ENCODE measurements at places on chromosomes 5 and 9.

DNA sequence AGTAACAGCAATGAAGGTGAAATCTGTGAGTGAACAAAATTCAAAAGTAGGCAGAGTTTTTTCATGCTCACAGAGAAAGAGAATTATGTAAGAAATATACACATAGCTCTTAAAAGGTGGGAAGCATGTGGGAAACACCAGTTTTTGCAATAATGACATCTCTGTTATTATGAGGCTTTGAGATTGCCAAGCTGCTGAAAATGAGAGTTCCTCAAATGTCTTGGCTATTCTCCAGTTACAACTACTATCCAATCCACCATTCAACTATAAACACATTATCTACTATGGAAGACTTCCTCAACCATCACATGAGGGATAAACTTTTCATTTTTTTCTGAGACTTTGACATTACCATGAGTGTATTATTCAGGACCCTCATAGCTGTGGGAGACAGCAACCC, 420.8 kb upstream of the ACTBL2 start:
- no peak for DNase-seq

GRCh38 chr9:92242260-92243136, 51.0 kb downstream of the IARS1 start:
- DNase-seq, result no peak

DNA sequence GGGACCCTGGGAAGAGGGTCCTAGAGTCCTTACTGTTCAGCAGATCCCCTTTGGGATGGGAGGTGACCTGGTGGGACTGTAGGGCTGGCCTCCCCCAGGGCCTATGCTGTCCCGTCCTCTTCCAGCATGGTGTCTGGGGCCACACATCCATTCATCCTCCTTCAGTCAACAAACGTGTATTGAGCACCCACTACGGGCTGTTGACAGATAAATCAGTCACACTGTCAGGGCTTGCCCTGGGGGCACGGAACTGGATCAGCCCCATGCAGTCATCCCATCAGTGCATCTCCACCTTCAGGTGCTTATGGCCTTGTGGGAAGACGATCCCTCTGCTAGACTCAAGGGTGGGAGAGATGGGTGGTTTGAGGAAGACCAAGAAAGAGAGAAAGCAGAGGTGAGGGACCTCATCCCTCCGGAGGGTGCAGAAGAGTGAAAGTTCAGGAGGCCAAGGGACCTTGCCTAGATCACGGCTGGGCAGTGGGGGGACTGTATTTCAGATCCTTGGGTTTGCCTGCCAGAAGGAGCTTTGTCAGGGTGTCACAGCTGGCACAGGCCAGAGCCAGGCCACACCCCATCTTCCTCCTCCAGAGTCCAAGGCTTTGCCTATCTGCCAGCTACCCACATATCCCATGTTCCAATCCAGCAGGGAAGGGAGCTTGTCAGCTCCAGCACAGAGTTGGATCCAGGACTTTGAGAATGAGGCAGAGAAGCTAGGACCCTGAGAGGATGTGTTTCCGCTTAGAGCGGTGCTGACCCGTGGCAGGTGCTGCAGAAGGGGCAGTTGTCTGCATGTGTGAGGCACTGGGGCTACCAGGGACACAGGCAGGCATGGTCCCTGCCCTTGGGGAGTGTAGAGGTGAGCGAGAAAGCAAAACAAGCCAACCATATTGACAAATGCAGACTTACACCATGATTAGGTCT, 30.5 kb downstream of the COL27A1 start:
- no peak for DNase-seq

DNA sequence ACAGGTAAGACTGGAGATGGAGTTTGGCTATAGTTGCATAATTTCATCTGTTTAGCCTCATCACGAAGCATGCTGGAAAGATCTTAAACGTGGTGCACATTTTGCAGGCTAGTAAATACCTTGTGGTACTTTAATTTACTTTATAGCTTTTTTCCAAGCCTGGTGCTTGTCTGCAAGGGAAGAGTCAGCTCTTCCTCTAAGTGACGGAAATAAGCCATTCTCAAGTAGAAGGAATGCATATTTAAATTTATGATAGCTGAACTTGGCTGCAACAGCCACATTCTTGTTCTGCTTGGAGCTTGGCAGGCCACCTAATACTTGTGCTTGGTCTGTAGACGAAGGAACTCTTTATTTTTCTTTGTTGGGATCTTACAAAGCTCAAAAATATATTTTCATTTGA, 188.0 kb upstream of the PIK3R1 start:
- no peak for DNase-seq

GRCh38 chr5:14107536-14107935, 35.6 kb upstream of the TRIO start:
- no peak for DNase-seq

DNA sequence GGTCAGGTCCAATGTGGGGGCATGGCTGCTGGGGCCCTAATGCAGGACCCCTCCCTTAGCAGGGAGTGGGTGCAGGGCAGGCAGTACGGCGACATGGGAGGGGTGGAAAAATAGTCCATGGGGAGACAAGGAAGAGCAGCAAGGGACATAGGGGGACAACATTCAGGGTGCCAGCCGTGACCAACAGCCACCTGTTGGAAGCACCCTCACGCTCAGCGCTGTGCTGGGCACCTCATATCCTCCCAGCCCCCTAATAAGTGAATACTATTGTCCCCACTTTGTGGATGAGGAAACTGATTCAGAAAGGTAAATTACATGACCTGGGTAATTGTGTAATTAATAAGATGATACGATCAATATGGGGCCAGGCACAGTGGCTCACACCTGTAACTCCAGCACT, 3.0 kb upstream of the FIBCD1 start:
- no peak for DNase-seq

- no peak for DNase-seq
These were observed 81.2 kb downstream of the ZCCHC7 start for GRCh38 chr9:37201581-37201980.

DNA sequence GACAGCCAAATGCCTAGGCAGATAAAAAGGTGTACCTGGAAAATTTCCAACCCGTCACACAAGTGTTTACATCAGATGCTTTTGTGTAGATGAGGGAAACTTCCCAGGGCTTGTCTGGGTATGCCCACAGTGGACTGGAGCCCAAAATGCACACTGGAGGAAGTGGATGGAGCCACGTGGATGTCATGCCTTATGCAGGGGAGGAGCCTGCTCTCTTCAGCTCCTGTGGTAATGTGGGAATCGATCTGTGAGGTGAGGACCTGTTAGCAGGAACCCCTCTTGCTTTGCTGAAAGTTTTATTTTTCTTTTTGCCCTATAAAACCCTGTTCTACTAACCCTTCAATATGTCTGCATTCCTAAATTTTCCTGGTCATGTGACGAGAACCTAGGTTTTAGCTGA, 439.2 kb upstream of the CDH9 start:
- DNase-seq, result no peak

GRCh38 chr5:74145951-74146350, 494.6 kb downstream of the ENC1 start:
- no peak for DNase-seq

DNA sequence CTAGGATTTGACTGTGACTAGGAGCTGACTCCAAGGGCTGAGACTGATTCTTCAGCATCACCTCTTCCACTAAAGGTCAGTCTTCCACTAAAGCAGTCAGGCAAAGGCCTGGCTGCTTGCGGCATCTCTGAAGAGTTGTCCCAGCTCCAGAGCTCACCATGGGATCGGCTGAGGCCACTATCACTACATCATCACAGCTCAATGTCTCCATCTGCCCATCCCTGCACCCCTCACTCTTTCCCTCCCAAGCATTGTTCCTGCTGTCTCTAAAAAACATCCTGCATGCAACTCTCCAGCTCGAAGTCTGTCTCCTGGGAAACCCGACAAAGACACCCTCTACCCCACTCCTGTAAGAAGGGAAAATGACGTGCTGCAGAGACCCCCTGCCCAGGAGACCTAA, 15.5 kb upstream of the WWC1 start:
- no peak for DNase-seq

DNA sequence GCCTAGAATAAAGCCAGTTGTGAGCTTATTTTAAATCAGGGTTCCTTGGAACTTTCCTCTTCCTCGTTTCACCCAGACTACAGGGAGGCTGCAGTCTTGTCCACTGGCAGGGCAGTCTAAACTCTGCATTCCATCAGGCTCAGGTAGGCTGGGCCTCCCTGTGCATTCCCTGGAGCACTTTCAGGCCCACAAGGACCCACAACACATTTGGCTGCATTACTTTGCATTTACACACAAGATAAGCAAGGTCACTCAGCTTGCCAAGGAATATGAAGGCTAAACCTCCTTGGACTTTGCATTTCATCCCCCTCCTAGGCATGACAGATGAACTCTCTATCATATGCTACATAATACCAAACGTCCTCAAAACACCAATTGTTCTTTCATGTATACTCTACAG, 104.2 kb downstream of the MARCHF3 start:
- DNase-seq, result no peak

DNA sequence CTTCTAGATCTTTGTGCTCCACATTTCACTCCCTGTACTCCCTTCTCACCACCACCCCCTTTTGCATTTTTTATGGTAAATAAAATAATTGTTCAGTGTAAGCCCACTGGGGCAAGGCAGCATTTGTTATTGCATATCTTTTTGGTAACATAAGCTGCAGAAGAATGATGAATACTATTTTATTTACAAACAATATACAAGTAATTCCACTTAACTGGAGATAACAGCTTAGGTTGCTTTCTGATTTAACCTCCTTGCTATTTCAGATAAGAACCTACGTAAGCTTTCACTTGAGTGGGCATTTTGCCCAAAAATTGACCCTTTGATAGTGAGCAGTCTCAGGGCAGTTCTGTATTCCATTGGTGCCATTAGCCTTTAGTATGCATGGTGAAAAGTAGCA, 417.9 kb downstream of the SH3GL2 start:
- no peak for DNase-seq
